ENCODE measurements at places on chromosomes 4 and X.

- no peak for DNase-seq
Measured at GRCh38 chr4:121455285-121455684, 74.5 kb upstream of the QRFPR start.

GRCh38 chr4:182486881-182487280 is 243.7 kb downstream of the TENM3 start:
- no peak for DNase-seq

DNA sequence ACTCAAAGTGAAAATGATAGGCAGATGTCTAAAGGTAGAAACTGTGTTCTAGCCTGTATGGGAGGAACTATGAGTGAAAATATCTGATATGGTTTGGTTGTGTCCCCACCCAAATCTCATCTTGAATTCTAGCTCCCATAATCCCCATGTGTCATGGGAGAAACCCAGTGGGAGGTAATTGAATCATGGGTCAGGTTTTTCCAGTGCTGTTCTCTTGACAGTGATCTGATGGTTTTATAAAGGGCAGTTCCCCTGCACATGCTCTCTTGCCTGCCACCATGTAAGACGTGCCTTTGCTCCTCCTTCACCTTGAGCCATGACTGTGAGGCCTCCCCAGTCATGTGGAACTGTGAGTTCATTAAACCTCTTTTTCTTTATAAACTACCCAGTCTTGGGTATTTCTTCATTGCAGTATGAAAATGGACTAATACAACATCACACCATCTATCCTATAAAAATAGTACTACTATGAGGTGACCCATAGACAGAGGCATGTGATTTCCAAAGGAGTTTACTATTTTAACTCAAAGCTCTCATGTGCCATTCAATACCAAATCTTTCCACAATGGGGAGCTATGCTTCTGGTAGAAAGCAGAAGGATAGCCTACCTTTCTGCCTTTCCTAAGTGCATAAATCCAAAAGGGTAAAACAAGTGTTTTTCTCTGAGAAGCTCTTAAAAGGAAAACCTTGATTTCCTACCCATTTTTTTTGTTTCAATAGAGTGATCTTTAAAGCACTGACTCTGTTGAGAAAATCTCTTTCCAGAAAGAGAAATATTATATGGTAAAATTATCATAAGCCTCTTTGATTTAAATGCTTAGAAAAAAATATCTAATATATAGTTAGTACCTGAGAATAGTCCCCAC is 38.8 kb downstream of the SEC31A start:
- DNase-seq, result no peak

GRCh38 chrX:11764602-11765067 is 6.6 kb downstream of the MSL3 start:
- no peak for DNase-seq

DNA sequence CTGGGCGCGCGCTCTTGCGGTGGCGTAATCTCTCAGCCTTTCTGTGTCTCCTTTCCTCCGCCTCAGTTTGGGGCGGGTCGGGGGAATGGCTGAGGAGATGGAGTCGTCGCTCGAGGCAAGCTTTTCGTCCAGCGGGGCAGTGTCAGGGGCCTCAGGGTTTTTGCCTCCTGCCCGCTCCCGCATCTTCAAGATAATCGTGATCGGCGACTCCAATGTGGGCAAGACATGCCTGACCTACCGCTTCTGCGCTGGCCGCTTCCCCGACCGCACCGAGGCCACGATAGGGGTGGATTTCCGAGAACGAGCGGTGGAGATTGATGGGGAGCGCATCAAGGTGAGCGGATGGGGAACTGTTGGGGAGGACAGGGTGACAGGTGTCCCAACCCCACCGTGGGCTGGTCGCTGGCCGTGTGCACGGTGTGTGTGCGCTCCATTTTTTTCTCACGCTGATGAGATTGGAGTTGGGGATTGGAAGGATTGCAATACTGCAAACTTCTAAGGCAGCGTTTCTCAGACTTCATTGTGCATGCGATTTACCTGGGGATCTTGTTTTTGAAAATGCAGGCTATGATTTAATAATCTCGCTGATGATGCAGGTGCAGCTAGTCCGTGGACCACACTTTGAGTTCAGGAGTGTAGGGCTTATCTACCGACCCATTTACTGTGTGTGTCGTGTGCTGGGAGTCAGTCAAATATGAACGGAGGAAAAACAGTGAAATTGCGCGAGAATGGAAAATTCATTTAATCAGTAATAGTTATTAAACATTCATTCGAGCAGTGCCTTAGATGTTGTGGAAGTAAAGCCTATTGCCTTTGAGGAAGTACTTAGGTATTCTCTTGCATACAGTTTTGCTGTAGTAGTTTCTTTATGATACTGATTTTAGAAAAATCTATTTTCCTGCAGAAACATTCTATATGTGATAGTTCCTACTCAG is at the start of gene RAB33B:
RAB33B (plus strand) TSS at position 11 of the 935 bp plus-strand sequence; CDS start at position 86, 75 bp downstream.
- DNase-seq, result no peak

- DNase-seq, result no peak
Measured at GRCh38 chr4:183831683-183832082, 73.4 kb upstream of the STOX2 start.

DNA sequence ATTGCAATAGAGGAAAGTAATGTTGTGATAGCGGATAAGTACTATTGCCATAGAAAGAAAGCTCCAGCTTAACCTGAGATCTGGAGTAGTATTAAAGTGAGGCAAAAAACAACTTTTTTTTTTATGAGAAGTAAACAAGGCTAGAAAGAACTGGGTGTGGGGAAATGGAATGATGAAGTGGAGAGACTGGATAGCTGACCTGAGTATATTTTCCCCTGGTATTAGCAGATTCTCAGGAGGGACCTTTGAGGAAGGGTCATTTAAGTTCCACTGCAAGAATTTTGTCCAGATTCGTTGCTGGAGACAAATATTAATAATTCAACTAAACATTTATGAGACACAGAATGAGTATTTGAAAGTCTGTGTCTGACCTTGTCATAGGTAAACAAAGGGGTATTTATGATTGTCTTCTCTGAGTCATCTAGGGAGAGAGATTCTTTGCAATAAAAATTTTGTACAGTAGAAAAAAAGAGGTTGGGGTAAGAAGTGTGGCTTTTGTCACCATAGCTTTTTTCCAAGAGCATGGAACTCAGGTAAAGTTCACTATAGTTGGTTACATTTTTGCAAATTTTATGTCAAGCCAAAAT is 2095.9 kb downstream of the ARAP2 start:
- DNase-seq, result no peak

GRCh38 chrX:119251386-119251785 is 15.3 kb downstream of the PGRMC1 start:
- no peak for DNase-seq

DNA sequence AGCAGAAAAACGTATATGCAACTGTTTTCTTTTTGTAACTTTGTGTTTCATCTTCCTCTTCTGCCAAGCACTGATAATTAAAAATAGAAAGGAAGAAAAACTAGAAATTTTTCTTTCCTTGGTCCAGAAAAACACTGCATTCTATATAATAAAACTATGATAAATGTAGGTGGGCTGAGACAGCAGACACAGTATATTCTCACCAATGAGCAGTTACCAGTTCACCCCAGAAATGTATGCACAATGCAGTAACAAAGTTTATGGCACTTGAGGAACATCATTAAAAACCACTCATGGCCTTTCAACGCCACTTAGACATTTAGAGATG is 79.4 kb downstream of the FAT1 start:
- no peak for DNase-seq

- DNase-seq, result peak; percentile 36
Measured at GRCh38 chr4:8726344-8726851, 133.8 kb downstream of the CPZ start.

DNA sequence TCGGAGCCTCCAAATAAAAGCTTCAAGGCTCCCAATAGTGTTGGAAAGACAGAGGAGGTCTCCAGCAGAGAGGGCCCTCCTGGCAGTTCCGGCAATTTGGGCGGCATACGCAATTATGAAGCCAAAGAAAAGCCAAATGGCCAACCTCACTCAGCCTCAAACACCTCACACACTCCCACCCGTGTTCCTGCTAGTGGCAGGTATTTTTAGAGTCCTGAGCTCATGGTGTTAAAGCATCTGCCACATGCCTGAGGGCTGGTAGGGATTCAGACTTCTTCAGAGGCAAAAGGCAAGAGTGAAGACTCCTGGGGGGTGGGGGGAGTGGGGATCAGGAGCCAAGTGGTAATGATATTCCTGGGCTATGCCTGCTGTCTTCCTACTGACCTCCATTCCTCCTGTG is 7.4 kb downstream of the RAB33A start:
- no peak for DNase-seq

DNA sequence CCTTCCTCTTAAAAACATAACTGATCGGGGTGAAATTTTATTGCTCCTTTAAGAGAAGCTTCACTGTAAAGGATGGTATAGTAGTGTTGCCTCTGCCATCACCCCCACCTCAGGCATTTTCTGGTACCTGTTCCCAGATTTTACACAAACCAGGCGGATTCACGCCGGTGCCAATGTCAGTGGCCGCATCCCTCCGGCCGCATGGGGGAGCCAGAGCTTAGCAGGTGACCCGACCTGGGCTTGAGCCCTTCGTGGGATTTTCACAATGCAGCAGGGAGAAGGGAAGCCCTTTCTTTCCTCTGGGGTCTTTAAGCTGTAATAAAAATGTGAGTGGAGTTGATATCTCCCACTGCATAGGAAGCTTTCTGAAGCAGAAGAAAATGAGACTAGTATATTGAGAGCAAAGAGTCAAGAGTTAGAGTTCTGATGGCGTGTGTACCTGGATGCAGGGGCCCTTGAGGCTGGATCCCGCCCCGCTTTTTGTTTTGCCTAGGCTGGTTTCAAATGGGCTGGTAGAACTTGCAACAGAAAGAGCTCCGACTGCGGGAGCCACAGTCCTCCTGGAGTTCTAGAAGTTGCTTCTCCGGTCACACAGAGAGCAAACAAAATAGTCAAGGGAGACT is 59.4 kb downstream of the POLR2B start:
- DNase-seq, result peak; percentile 73

DNA sequence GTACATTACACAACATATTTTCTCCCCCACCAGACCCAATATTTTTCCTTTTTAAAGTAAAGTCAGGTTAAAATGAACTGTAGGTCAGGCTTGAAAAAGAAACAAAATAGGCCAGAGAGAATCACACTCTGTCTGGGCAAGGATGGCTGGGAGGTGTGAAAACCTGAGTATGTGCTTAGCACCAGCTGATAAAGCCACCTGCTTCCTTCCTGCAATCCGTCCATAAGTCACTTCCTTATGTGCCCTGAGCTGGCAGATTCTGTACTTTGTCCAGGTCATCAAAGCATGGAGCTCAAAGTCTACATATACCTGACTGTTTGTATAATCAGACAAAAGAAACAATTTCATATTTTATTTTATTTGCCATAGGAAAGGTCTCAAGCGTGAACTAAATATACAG is 37.7 kb downstream of the ANTXR2 start:
- no peak for DNase-seq

GRCh38 chr4:74878323-74878722 is 54.6 kb upstream of the PARM1 start:
- no peak for DNase-seq

DNA sequence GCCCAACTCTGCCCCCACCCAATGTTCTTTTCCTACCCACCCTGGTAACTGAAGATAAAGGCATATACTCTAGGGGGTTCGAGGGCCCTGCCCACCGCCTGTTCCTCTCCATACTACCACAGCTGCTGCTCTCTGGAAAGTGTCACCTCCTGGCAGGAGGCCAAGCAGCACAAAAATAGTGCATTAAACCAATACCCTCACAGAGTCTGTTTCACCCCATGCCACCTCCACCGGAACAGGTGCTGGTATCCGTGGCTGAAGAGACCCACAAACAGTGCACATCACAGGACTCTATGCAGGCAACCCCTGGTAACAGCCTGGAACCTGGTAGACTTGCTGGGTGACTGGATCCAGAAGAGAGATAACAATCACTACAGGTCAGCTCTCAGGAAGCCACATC is 85.1 kb upstream of the CTSO start:
- DNase-seq, result peak; percentile 52

- DNase-seq, result no peak
Measured at GRCh38 chr4:33218238-33218637, 2498.1 kb downstream of the PCDH7 start.

DNA sequence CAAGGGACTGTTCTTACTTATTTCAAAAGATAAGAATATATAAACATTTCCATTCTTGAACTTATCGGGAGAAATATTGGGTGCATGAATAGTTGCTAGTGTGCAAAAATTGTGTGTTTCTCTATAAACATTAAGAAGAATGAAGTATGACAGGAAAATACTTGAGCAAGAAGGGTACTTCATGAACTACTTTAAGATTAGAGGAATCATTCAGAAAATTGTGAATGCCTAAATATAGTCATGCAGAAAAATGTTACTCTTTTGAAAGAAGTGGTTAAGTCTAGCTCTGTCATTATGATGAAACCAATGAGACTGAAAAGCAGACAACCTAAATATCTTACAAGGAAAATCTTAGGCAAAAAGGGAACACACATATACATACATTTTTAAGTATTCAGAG is 207.8 kb upstream of the PCDH18 start:
- no peak for DNase-seq

- DNase-seq, result peak; percentile 94
Measured at GRCh38 chr4:139734875-139735380, 69.3 kb downstream of the MGST2 start.

- no peak for DNase-seq
Measured at GRCh38 chr4:110480746-110481271, 4.9 kb downstream of the ENPEP start.

- DNase-seq, result no peak
Measured at GRCh38 chrX:53340852-53341645, 59.7 kb upstream of the IQSEC2 start.

DNA sequence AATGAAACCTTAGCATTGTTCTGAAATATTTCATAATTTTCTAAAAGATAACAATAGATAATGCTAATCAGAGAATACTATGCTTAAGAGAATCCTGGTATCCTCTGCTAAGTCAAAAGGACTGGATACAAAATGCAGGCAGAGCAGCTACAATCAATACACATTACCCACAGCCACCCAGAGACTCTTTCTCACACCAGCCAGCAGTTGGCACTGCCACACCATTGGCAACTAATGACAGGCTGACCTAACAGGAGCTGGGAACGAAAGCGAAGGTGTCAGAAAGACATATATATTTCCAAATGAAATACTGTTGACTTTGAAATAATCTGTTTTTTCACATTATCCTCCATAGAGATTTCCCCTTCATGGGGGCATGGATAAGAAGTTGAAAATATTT is 122.6 kb upstream of the PLAC1 start:
- no peak for DNase-seq

DNA sequence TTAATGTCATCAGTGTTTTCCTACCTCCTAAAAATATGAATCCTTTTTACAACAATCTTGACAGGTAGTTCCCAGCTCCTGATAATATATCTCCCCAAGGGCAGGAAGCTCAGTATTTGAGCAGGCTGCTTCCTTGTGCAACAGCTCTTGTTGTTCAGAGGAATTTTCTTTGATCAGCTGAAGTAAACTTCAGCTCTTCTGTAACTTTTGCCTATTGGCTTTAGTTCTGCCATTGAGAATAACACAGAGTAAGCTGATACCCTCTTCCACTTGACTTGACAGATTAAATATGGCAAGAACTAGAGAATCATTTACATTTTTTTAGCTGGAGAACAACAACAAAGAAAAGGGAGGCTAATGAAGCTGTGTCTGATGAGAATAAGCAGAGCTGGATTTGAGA is 75.2 kb downstream of the LUZP4 start:
- no peak for DNase-seq

DNA sequence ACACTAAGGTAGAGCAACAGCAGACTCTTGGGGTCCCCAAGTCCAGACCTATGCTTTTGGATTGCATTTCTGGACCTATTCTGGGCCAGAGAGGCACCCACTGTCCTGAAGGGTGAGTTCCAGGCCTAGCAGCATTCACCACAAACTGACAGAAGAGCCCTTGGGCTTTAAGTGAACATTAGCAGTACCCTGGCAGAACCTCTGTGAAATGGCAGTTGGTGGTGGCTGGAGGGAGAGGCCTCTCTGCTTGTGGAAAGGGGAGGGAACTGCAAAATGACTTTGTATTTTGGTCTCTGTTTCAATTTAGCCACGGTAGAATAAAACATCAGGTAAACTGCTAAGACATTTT is 1211.9 kb downstream of the PCDH18 start:
- DNase-seq, result no peak
